ENCODE measurements at places on chromosomes 7 and 10.

- no peak for DNase-seq
- H3K27me3 ChIP-seq = no peaks in the 10 kb centered on the region
- H3K36me3 ChIP-seq = no peaks in the 10 kb centered on the region
- peak overlapping the region; percentile 42 for H3K4me3 ChIP-seq
- peaks cover 84% of the 10 kb centered on the region for H3K4me1 ChIP-seq
Observed at GRCh38 chr10:26468291-26468690, 30.1 kb downstream of the APBB1IP start.

DNA sequence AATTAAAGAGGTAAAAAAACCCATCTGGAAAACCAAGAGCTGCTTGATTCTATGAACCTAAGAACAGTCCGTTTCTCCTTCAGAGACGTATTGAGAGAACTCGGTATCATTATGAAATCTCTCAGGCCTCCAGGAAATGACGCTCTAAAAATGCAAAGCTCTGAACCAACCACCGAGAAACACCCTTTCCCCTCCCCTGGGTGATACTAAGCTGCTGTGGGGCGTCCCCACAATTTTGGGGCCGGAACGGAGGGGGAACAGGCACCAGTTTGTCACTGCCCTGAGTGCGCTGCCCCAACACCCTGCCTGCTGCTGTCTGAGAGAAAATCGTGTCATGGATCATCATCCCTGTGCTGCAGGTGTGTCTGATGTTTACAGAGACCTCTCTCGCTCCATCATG is 509.5 kb downstream of the DNAJB6 start:
- H3K4me3 ChIP-seq = no peak overlapping the region
- H3K27ac ChIP-seq = no peak overlapping the region
- H3K27me3 ChIP-seq = no peaks in the 10 kb centered on the region
- peaks cover 6% of the 10 kb centered on the region for H3K4me1 ChIP-seq
- no peaks in the 10 kb centered on the region for H3K36me3 ChIP-seq

DNA sequence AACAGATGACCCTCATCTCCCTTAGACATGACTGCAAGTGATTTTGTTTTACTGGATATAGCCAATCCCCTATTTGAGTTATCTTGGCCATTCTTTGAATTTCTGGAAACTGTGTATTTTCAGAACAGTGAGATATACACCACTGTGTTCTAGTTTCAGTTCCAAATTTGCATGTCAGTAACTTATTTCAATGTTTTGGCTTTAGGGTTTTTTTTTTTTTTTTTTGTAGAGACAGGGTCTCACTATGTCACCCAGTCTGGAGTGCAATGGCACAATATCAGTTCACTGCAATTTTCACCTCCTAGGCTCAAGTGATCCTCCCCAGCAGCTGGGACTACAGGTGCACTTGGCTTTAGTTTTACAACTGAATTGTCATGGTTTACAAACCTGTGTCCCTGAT is 67.2 kb downstream of the ATAD1 start:
- H3K36me3 ChIP-seq = peaks cover 1% of the 10 kb centered on the region
- DNase-seq = no peak
- no peak overlapping the region for H3K27ac ChIP-seq
- H3K4me1 ChIP-seq = no peaks in the 10 kb centered on the region

- H3K27me3 ChIP-seq = no peaks in the 10 kb centered on the region
- no peak for DNase-seq
- no peaks in the 10 kb centered on the region for H3K4me1 ChIP-seq
- H3K27ac ChIP-seq = no peak overlapping the region
- H3K4me3 ChIP-seq = no peak overlapping the region
Observed at GRCh38 chr7:132584796-132585494, 8.7 kb upstream of the PLXNA4 start.

DNA sequence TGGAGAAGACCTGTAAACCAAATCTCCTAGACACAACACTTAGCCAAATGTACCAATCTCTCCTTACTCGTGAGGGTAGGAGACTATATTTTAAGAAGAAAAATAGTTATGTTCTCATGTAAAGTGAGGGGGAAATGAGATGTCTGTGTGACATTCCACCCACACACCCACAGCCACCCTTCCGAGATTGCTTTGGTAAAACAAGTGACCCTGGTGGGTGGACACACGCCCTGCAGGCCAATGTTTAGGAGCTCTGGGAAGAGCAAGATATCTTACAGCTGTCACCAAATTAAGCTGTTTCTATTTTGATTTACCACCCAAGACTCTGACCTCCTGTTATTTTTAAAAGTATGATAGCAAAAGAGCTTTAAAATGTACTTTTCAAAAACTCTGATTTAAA is 147.2 kb upstream of the PFKP start:
- H3K36me3 ChIP-seq = no peaks in the 10 kb centered on the region
- peaks cover 3% of the 10 kb centered on the region for H3K27me3 ChIP-seq
- no peak for DNase-seq

DNA sequence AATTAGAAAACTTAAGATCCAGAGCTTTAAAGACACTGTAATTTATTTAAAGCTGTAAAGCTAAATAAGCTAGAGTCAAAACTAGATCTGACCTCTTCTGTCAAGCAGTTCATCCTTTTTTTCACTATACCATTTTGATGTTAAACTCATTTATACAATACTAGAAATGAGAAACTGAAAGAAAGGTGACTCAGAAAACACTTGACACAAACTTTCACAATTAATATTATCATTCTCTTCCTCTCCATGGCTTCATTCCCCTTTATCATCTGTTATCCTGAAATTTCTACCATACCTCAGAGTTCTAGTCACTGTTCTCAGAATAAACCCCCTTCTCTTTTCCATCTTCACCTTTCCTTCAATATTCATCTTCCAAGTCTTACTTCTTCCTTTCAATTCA is 1.3 kb downstream of the FIGNL1 start:
- no peak overlapping the region for H3K4me3 ChIP-seq
- peaks cover 14% of the 10 kb centered on the region for H3K4me1 ChIP-seq
- H3K27me3 ChIP-seq = no peaks in the 10 kb centered on the region
- H3K36me3 ChIP-seq = peaks cover 18% of the 10 kb centered on the region
- H3K27ac ChIP-seq = no peak overlapping the region
- no peak for DNase-seq

GRCh38 chr10:120988751-120989150 is 137.6 kb downstream of the WDR11 start:
- no peaks in the 10 kb centered on the region for H3K36me3 ChIP-seq
- H3K27me3 ChIP-seq = no peaks in the 10 kb centered on the region
- no peak overlapping the region for H3K4me3 ChIP-seq
- no peaks in the 10 kb centered on the region for H3K4me1 ChIP-seq

GRCh38 chr10:73907841-73908517 is 3.0 kb upstream of the PLAU start:
- H3K4me3 ChIP-seq = no peak overlapping the region
- no peak for DNase-seq
- peaks cover 25% of the 10 kb centered on the region for H3K27me3 ChIP-seq
- H3K4me1 ChIP-seq = peaks cover 34% of the 10 kb centered on the region
- H3K27ac ChIP-seq = peak overlapping the region; percentile 28

DNA sequence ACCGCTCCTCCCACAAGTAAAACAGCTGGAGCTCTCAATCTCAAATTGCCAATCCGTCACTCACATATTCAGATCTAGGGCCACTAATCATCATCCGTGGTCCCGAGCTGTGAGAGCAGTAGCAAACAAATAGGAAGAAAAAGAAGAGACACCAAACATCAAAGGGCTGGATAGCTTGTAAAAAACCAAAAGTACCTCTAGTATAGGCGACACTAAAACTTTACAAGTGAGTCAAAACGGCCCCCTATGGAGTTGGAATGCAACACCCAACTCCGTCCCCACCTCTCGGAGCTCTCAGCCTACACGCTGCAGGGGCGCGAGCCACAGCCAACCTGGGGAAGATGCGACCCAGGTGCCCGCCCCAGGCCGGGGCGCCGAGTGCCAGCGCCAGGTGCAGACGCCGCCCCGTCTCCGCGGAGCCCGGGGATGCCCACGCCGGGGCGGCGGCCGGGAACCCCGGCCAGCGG is 581 bp downstream of the FAM3C start:
- H3K4me3 ChIP-seq = peak overlapping the region; percentile 70
- DNase-seq = peak; percentile 56
- H3K36me3 ChIP-seq = no peaks in the 10 kb centered on the region

DNA sequence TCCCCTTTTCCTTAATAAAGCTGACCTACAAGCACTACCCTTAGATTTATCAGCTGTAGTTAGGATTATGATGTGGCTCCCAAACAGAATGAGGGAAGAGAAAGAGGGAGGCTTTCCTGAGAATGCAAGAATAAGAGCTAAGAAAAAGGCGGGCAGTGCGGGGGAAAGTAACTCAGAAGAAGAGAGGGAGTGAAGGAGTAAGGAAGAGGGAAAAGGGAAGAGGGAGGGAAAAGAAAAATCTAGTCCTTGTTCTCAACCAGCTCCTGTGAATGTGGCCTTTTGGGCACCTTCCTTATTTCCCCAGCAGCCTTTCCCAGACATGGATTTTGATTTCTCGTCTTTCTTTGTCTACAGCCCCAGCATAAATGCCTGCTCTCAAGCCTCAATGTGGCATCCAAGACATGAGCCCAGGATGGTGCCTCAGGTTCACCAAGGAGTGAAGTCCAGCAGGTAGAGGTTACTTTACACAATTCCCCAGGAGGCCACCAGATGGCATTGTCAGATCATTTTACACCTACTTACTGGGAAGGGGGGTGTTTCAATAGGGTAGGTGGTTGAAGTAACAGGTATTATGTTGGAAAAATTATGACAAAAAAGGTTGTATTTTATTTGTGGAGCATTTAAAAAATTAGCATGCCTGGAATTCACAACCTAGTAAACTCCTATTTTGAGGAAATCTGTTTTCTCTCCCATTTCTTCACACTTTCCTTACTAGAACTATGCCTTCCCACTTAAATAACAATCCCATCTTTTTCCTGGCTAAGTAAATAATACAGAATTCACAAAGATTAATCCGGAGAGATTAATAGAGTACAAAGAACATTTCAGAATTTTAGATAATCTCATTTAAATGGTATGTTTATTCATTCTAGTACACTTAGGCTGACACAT is 106.5 kb downstream of the HTR7 start:
- H3K27me3 ChIP-seq = no peaks in the 10 kb centered on the region
- no peaks in the 10 kb centered on the region for H3K36me3 ChIP-seq
- no peak overlapping the region for H3K27ac ChIP-seq
- no peak overlapping the region for H3K4me3 ChIP-seq
- peak; percentile 54 for DNase-seq

- no peak overlapping the region for H3K27ac ChIP-seq
- DNase-seq = no peak
- H3K27me3 ChIP-seq = no peaks in the 10 kb centered on the region
- H3K4me3 ChIP-seq = no peak overlapping the region
- H3K4me1 ChIP-seq = no peaks in the 10 kb centered on the region
Observed at GRCh38 chr7:15046861-15047260, 144.3 kb upstream of the DGKB start.

DNA sequence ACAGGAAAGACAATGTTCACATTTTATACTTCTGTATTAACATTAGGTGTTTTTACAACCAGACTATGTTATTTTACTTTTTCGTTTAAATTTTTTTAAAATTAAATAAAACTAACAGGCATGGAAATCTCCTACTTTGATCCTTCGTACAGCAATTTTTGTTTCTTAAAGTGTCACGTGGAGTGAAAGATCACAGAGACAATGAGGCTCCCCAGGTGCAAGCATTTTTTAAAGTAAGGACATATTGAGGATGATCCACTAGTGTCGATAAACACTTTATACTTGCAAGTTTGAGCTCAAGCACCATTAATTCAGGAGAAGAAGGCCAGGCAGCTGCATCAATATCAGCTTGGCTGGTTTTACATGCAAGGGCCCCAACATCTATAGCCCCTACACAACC is 68.5 kb upstream of the FAM133B start:
- no peaks in the 10 kb centered on the region for H3K4me1 ChIP-seq
- H3K36me3 ChIP-seq = no peaks in the 10 kb centered on the region
- H3K27ac ChIP-seq = no peak overlapping the region
- H3K27me3 ChIP-seq = no peaks in the 10 kb centered on the region
- no peak overlapping the region for H3K4me3 ChIP-seq

DNA sequence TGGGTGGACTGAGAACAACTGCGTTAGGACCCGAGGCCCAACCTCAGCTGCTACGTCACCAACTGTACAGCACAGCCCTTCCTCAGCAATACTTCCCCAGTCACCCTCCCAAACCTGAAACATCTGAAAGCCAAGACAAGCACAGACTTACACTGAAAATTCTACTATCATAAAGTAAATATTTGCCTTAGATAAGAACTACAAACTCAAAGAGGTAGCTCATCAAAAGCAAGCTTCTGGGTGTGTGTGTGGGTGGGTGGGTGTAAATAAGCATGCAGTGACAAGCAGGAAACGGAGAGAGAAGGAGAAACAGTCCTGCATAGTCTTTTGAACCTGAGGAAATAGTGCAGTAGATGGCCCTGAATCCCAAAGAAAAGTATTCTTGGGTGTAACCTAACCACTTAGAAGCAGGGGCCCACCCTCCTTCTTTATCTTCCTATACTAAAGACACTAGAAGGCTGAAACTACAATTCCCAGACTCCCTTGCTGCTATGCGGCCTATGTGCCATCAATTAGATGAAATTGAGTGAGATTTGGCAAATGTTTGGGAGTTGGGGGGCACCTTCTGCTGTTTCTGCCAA is 18.7 kb downstream of the SLC25A13 start:
- no peak overlapping the region for H3K4me3 ChIP-seq
- no peaks in the 10 kb centered on the region for H3K27me3 ChIP-seq
- H3K36me3 ChIP-seq = no peaks in the 10 kb centered on the region
- no peak overlapping the region for H3K27ac ChIP-seq
- H3K4me1 ChIP-seq = peaks cover 7% of the 10 kb centered on the region

DNA sequence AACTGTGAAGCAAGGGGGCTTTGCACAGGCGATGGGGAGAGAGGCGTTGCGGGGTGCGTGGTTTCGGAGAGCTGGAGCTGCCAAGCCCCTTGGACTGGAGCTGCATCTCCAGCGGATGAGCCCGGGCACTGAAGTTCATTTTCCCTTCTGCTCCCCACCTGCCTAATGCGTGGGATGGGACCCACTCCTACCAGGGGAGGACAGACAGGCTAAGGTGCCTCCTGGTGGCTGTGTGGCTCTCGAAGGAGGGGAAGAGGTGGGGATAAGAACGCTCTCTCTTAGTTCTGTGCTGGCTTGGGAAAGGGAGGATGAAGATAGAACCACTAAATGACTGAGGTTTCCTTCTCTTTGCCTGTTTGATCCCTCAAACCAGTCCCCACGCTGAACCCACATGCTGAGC is 177.6 kb upstream of the PITRM1 start:
- H3K4me1 ChIP-seq = no peaks in the 10 kb centered on the region
- no peak overlapping the region for H3K4me3 ChIP-seq
- no peaks in the 10 kb centered on the region for H3K36me3 ChIP-seq
- no peak for DNase-seq

GRCh38 chr7:117019786-117020590 is 66.7 kb downstream of the ST7 start:
- H3K27ac ChIP-seq = no peak overlapping the region
- H3K27me3 ChIP-seq = no peaks in the 10 kb centered on the region
- no peak overlapping the region for H3K4me3 ChIP-seq
- no peak for DNase-seq
- H3K4me1 ChIP-seq = no peaks in the 10 kb centered on the region
- H3K36me3 ChIP-seq = no peaks in the 10 kb centered on the region

Measured in CD8-positive, alpha-beta memory T cell (primary cell).